Uterus (tissue), 4 donors: ENCODE measurements at places on chromosomes 7 and 10. TPM values are rescaled to one million over a fixed set of nuclear protein-coding genes. Genes with fewer than 3 reads are reported as not detected.

Gene PRLHR
- 2.3 TPM for total RNA-seq

Gene ADAM8
- 5.9 TPM for total RNA-seq

Gene PNLIP
- total RNA-seq, result not detected

Gene BMPER
- total RNA-seq, result 12.4 TPM

Gene NANOS1
- 2.7 TPM for total RNA-seq

DNA sequence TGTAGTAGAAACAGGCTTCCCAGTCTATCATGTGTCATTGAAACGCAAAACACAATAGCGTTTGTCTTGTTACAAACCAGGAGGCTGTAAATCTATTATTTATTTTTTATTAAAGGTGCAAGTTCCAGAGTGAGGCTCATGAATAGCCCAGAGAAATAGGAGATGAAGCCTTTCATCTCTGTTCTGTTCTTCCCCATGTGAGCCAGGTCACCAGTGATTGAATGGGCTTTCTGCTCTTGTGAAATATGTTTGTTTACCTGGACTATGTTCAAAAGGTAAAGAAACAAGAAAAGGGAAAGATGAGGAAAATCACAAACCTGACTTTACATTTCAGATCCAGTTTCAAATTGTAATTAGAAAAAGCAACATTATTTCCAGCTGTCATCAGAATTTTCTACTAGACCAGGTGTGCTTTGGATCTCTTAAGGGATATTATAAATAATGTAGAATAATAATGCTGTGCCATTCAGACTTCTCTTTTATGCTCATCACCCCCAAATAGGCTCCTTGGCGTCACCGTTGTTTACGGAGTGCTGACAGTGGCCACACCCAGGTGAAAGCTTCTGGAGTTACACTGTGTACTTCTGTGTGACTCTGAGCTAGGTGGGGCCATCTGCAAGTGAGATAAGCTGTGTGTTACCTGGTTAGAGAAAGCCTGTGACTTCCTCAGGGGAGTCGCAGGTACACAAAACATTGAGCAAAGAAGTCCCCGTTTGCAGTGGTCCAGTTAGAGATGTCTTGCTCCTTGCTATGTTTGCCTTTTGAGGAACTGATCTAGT is 274.9 kb downstream of the SDK1 start:
- DNase-seq, result no peak

DNA sequence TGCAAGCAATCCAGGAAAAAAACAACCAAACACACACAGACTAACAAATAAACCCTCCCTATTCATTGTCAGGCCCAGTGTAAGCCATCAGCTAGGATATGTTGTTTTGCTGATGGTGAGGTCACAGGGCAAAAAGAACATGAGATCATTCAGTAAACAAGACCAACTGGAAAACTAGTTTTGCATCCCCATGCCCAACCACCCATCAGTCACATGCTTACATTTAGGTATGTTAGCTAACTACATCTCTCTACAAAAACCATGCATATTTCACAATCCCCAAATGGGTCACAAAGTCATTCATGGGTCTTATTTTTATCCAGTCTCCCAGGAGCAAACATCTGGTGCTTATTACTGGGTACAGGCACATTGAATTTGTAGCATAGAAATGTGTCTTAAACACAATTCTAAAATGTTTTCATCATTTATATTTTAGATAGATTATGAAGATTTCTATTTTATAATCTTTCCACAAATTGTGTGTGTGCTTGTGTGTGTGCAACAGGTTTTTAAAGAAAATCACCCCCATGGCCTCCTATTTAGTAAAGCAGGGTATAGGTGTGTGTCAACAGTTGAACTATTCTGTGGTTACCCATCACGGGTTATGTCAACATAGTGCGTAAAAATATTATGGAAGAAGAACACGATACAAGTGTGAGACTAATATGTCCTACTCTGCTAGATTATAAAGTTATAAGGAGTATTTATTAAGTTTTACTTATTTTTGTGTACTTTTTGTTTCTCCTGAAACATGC is 103.8 kb upstream of the AKR1E2 start:
- DNase-seq, result no peak

GRCh38 chr10:112313911-112314310 is 30.7 kb downstream of the TECTB start:
- DNase-seq, result no peak

- DNase-seq, result no peak
Observed at GRCh38 chr7:84364708-84365107, 170.1 kb upstream of the SEMA3A start.

DNA sequence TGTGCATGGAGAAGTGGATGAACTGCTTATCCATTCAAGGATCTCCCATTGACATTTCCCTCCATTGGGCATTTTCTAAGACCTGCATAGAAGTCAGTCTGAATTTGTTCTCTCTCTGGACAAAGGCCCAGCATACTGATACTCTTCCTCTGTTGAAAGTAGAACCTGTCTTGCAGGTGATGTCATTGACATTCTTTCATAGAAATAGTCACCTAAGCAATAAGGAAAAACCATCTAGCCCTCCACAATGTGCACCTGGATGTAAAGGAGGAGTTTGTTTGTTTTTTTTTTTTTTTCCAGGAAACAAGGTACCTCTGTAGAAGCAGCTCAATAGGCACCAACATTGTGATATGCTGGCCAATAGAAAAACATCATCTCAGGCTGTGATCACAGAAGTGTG is 150.4 kb downstream of the DPY19L1 start:
- DNase-seq, result no peak

- no peak for DNase-seq
Observed at GRCh38 chr10:122115874-122116273, 126.9 kb downstream of the TACC2 start.

DNA sequence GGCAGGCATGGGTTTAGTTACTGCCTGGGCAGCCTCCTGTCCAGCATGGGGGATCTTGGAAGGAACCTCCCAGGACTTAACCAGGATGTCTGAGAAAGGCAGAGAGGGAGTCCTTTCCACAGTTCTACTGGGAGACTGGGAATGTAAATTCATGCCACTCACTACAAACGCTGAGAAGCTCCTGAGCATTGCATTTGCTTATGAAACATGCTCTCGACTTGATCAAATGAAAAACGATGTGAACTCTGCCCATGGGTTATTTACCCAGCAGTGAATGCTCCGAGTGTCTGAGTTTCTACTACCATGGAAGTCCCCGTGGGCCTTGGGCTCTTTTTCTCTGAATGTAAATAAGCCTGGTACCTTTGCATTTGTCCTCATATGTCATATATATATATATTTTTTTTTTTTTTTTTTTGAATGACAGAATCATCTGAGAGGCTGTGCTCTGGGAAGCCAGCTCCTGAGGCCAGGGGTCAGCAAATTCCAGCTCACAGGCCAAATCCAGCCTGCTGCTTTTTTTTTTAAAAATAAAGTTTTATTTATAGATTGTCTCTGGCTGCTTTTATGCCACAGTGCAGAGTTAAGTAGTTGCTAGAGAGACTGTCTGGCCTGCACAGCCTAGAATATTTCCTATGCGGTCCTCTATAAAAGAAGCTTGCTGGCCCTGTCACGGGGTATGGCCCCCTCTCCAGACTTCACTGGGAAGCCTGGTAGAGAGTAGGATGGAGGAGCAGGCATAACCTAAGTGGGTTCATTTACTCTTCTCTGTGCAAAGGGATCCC is 21.4 kb upstream of the RAPGEF5 start:
- DNase-seq, result no peak

- no peak for DNase-seq
Observed at GRCh38 chr10:59854571-59854970, 51.8 kb downstream of the CCDC6 start.
